ENCODE measurements at places on chromosomes 7 and 10. TPM values are rescaled to one million over a fixed set of nuclear protein-coding genes. Genes with fewer than 3 reads are reported as not detected.
A peak's percentile ranks its signal among the peaks of the same experiment; 100 is the strongest.

Gene LYZL1
- total RNA-seq = not detected

- DNase-seq = no peak
Observed at GRCh38 chr10:18423058-18423637, 228.2 kb downstream of the NSUN6 start.

Gene SKIDA1
- 2.7 TPM for total RNA-seq

DNA sequence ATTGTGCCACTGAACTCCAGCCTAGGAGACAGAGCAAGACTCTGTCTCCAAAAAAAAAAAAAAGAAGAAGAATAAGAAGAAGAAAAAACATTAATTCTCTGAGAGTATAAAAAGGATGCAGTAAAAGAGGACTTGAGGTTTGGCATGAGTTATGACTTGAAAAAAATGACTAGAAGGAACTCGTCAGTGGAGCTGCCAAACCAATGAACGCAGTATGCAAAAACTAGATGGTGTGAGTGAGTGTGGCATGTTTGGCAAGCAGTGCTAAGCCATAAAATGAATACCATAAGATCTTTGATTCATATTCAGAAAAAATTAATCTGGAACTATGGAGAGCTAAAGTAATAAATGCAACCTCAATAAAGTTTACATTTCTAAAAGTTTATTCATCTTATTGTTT is 68.6 kb upstream of the MEOX2 start:
- DNase-seq = no peak

Gene ATOH7
- total RNA-seq = not detected

DNA sequence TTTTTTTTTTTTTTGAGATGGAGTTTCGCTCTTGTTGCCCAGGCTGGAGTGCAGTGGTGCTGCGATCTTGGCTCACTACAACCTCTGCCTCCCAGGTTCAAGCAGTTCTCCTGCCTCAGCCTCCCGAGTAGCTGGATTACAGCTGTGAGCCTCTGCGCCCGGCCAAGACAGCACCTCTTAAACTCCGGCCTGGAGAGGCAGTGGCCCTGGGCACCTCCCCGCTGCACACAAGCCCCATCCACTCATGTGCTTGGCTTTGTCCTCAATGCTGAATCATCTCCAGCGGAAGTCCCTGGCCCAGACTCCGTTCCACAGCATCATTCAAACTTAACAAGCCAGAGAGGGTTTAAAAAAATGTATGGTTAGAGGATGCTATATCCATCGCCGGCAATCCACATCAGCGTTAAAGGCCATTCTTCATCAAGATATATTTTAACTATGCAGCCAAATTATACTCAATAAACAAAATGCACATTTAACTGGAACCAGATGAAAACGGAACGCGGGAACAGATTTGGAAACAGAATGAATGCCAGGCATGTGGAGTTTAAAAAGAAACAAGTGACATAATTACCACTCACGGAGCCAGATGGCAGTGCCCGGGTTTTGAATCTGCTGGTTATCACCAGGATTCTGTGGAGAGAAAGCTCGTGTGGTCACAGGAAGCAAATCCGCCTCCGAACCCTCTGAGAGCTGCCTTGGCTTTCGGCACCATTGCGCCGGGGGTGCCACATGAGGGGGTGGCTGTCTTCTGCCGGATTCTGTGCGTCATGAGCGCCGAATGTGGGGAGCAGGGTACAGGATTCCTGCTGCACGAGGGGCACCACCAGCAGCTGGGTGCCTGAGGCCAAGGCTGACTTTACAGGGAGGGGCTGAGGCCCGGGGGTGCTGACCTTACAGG is 45.6 kb upstream of the CFAP46 start:
- DNase-seq = no peak

Gene PON3
- total RNA-seq = 0.69 TPM

DNA sequence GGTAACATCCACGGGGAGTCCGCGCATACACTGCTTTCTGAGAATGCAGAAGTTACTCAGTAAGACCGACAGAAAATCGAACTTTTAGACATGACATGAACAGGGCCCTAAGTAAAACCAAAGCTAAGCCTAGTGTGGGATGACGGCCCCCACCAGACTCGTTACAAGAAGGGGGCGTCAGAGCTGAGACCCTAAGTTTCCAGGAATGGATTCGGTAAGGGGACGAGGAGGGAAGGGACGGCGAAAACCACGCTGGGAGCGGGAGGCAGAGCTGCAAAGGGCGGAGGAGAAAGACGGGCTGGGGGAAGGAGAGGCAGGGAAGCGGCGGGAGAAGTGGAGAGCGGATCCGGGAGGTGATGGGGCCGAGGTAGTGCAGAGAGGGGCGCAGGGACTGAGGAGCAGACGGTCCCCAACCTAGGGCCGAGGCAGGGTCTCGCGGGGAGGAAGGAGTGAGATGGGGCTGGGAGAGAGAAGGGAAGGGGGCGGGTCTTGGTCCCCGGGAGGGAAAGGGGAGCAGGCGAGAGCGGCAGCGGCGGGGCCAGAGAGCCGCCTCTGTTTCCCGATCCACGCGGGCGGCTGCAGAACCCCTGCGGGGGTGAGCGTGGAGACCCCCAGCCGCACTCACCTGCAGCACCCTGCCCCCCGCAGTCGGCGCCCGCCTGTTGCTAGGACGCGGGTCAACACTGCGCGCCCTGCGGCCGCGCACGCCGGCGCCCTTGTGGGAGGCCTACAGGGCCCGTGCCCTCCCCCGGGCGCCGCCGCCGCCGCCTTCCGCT is 513 bp downstream of the ODAD2 start:
- DNase-seq = peak; percentile 14

- DNase-seq = no peak
Observed at GRCh38 chr7:133977409-133978274, 149.5 kb upstream of the LRGUK start.

GRCh38 chr7:128812514-128813168 is 17.6 kb upstream of the FLNC start:
- peak; percentile 64 for DNase-seq

Gene CDK1
- total RNA-seq = 1.5 TPM

- DNase-seq = no peak
Observed at GRCh38 chr10:25047088-25047487, 30.7 kb downstream of the THNSL1 start.

DNA sequence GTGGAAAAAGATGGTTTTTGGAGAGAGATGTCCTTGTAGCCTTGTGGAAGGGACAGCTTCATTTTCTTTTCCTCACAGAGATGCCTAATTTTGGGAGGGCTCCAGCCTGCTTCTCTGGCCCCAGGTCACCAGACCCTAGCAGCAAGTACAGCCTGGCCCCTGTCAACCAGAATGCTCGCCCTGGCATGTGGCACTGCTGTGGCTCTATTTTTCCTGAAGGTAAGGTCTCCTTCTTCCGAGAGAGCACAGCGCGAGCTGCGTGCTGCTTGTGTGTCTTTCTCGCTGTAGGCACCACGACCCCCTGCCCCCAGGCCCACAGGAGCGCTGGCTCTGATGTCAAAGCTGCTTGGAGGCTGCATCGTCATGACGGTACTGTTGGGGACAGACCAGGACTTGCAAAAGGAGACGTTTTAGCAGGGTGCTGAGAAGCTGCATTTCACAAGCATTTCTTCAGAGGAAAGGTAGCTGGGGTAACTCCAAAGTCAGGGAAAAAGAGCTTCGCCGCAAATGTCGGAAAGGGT is 58.7 kb downstream of the CLEC2L start:
- DNase-seq = no peak

Gene FAM221A
- 2.9 TPM for total RNA-seq

Gene LRRC4
- 4.4 TPM for total RNA-seq

Gene GJD4
- not detected for total RNA-seq

DNA sequence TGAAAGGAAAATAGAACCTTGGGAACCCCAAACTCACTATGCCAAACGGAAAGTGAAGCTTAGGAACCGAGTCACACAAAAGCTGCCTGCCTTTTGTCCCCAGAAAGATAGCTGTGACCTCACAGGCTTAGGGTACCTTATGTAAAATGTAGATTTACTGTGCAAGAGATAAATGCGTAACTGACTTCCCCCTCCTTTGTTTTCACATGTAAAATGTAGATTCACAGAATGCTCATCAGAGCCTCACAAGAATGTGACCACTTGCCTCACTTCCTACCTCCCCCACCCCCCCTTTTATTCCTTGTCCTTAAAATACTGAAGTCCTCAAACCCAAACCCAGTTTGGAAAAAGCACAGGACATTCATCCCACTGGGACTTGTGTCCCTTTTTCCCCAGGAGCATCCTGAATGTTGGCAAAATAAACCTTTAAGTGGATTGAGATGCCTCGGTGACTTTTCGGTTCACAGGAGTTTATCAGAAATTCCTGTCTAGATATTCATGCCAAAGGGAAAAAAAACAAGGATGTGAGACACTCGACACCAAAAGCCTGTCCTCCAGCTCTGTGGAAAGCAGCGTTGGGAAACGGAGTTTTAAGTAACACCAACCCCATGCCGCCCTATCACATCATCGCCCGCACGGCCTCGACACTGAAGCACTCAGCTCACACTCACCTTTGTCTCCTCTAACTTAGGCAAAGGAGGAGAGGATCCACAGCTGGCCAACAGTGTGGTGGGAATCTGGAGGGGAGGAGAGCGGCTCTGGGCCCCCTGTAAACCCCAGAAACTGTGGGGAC is 45.9 kb downstream of the SVIL start:
- no peak for DNase-seq
